Endodermal cell (in vitro differentiated cells): ENCODE measurements at places on chromosomes 13 and 19. TPM values are rescaled to one million over a fixed set of nuclear protein-coding genes. Genes with fewer than 3 reads are reported as not detected.

The OR4F17 gene
- not detected in 2 replicates for total RNA-seq

The ZNF433 gene
- 3.3 and 3.9 TPM in 2 replicates for total RNA-seq

- no peak overlapping the region for H3K4me3 ChIP-seq
- no peaks in the 10 kb centered on the region for H3K36me3 ChIP-seq
- peaks cover 10% of the 10 kb centered on the region for H3K4me1 ChIP-seq
- DNase-seq: no peak
- no peak overlapping the region for H3K27ac ChIP-seq
- no peaks in the 10 kb centered on the region for H3K27me3 ChIP-seq
Measured at GRCh38 chr13:102707467-102707866, 12.6 kb upstream of the METTL21C start.

GRCh38 chr19:749811-750210, 1.1 kb upstream of the MISP start:
- H3K36me3 ChIP-seq: no peaks in the 10 kb centered on the region
- no peaks in the 10 kb centered on the region for H3K27me3 ChIP-seq
- H3K27ac ChIP-seq: no peak overlapping the region

The FFAR1 gene
- total RNA-seq: not detected in 2 replicates

DNA sequence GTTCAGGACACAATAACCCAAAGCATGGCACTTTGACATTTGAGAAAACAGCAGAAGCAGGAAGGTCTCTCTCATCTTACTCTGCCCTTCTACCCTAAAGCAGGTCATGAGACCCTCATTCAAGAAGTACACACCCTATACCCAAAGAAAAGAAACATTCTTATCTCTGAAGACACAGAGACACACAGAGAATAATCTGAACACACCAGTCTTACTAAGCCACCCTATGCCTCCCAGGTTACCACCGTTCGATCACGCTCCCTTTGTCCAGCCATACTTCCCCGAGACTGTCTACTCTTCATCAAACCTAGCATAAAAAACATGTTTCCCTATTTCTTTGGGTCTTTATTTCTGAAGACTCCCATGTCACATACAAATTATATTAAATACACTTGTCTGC, 66.5 kb upstream of the ANKRD10 start:
- peaks cover 21% of the 10 kb centered on the region for H3K4me1 ChIP-seq
- H3K27me3 ChIP-seq: no peaks in the 10 kb centered on the region
- peak overlapping the region; percentile 70 for H3K4me3 ChIP-seq
- no peak for DNase-seq
